ENCODE measurements at places on chromosomes 13 and 19.
A peak's percentile ranks its signal among the peaks of the same experiment; 100 is the strongest.

DNA sequence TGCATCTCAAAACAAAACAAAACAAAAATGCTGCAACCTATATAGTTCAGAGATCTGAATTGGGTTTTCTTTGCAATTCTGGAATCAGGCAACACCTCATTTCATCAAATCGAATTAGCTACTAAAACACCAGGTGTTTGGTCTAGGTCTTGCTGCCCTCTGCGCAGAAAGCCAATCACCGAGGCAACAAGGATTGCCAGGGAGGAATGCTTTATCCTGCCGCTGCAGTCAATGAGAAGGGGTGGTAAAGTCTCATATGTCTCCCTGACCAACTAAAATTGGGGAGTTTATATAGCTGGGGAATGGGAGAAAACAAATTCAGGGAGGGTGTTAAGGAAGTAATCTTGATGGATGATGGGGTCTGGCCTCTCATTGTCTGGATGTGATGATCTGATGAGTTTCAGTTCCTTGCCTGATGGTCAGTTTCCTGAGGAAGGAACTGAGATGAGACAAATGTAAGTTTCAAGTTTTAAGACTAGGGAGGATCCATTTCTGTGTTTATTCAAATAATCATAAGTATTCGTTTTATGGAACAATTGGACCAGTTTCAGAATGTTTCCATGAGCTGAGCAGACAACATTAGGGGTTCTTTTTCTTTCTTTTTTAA lies 5.0 kb upstream of the YJU2 start:
- DNase-seq = no peak

GRCh38 chr13:112213467-112214255 lies 146.7 kb downstream of the SOX1 start:
- no peak for DNase-seq

DNA sequence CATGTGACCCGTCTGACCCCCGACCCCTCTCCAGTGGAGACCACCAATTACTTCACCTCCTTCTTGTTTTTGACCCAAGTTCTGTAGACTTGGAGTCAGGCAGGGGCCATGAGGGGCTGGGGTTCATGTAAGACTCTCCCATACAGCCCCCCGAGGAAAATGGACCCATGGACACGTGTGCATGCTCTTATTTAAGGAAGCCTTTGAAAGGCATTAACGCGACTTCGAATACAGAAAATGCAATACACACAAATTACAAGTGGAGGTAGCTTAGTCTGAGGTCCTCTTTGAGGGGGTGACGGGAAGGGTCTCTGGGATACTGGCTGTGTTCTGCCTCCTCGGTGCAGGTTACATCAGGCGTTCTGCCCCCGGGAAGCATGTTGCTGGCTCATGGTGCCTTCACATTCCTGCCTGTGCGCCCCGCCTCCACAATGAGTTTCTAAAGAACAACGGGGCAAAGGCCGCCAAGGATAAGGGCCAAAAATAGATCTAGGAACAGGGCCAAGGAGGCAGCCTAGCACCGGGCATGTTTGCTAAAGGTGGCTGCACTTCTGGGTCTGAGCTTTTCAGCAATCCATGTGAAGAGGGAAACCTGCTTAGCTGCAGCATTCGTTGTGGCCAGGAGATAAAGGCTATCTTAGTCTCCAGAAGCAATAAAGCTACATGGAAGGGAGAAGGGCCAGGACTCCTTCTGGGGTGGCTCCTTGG lies 54.5 kb downstream of the RAB20 start:
- DNase-seq = no peak

DNA sequence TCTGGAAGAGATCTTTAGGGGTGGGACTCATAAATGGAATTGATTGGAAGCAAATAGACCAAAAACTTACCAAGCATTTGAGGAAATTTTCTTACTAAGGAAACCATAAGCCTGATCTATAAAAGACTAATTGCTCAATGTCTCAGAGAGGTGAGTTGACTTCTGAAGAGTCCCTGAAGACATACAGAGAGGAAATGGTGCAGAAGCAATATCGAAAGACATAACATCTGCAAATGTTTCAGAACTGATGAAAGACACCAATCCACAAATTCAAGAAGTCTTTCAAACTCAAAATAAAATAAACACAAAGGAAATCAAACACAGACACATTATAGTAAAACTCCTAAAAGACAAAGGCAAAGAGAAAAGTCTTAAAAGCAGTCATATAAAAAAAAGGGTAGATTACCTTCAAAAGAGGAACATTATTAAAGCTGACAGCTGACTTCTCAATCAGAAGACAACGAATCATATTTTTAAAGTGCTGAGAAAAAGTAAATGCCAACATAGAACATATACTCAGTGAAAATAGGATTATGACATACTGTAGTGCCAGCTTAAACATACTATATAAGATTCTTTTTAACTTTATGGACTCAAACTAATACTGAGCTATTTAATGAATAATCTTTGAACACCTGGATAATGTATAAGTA lies 45.4 kb upstream of the CALM3 start:
- DNase-seq = no peak

GRCh38 chr19:309206-309565 lies 18.0 kb upstream of the PLPP2 start:
- no peak for DNase-seq

DNA sequence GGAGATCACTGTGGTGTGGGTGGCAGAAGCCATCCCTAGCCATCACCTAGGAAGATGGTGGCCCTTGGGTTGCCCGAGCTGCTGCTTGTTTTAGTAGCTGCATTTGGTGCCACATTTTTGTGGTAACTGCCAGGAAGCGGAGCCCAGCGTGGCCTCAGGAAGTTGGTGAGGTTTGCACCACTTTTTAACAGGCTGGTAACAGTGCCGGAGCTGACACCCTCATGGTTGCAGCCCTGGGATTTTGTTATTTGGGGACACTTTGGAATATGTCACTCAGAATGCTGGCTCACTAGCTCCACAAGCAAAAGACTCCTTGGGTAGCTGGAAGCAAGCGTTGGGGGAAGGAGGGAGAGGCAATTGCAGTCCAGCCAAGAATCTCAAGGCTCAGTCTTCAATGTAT lies 22.1 kb downstream of the ACTN4 start:
- no peak for DNase-seq

GRCh38 chr13:54210397-54211049 lies 1181.9 kb downstream of the OLFM4 start:
- DNase-seq = no peak

GRCh38 chr13:30431269-30431940 lies 9.1 kb downstream of the UBE2L5 start:
- DNase-seq = no peak

DNA sequence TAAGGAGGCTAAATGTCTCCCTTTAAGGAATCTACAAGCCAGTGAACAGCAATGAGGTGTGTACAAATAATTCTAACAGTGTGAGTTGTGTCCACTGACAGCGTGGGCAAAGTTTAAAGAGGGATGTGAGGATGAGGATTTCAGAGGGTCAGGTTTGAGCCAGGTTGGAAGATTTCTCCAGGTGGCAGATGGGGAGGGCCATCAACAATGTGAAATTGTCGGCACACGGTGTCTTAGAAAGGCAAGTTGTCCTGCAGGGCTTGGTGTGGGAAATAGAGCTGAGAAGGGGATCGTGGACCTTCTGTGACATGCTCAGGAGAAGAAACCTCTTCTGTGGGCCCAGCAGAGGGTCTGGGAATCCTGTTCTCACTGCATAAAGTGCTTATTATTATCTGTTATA lies 52.1 kb downstream of the ATP8A2 start:
- DNase-seq = no peak

DNA sequence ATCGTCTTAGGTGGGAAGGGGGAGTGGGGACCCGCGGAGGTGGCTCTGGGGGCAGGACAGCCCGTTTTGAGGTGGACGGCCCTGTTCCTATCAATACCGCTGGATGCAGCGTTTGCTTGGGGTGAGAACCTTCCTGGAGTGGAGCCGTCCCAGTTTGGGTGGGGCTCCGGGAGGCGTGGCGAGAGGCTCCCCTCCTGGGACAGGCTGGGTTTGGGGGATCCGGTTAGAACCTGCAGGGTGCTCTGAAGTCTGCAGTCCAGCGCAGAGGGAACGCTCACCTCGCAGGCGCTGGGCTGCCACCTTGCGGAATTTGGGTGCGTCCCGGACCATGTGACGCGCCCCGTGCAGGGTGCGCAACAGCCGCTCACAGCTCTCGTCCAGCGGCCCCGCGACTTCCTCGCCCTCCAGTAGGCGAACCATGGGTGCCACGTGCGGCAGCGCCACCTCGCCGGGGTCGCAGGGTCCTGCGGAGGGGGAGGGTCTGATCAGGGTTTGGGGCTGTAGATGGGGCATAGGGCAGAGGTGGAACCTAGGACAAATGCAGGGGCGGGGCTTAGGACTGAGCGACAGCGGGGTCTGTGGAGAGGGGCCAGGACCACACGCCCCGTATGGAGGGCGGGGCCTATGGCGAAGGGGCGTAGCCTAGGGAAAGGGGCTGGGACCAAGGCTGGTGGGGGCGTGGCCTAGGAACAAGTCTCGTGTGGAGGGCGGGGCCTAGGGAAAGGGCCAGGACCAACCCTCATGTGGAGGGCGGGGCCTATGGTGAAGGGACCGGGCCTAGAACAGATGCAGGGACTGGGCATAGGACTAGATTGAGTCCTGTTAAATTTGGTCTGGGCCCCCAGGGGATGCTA lies 13.8 kb downstream of the SH2D3A start:
- DNase-seq = peak; percentile 57

GRCh38 chr19:35330475-35330874 lies 1.5 kb downstream of the CD22 start:
- no peak for DNase-seq

- DNase-seq = no peak
These were observed 202.4 kb downstream of the LMO7 start for GRCh38 chr13:75838366-75839005.

DNA sequence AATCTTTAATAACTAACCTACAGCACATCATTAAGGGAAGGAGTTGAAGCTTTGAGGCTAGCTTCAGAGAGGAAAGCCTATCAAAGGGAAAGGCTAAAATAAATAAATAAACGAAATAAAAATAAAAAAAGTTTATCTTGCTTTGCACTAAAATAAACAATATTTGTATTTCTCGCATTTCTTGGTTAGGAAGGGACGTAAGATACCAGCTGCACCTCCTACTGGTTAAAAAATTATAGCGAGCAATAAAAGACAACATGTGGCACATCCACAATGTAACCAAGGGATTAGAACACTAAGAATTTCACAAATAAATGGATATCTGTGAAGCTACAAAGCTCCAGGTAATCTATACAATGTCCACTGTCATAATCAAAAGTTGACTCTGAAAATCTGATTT lies 194.5 kb downstream of the DACH1 start:
- no peak for DNase-seq

GRCh38 chr13:62524061-62524460 lies 1108.4 kb upstream of the PCDH20 start:
- DNase-seq = no peak
